ENCODE measurements at places on chromosomes 3 and 15.

DNA sequence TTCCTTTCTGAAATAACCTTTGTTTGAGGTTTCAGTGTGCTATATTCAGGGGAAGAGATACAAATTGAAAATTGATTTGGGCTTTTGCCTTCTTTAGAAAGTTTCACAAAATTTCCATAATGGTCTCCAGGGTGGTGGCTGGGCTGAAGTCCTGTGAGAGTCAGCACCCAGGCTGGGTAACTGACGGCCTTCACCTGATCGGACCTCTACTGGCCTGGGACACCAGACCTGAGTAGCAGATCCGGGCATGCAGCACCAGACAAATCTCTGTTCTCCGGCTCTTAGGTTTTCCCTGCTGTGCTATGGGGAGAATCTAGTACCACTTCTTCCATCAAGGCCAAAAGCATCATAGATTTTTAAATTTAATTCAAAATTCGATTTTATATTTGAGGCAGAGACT lies 133.0 kb upstream of the LMCD1 start:
- no peak for DNase-seq

- no peak for DNase-seq
These were observed 5.0 kb downstream of the PEAK1 start for GRCh38 chr15:77414789-77415442.

DNA sequence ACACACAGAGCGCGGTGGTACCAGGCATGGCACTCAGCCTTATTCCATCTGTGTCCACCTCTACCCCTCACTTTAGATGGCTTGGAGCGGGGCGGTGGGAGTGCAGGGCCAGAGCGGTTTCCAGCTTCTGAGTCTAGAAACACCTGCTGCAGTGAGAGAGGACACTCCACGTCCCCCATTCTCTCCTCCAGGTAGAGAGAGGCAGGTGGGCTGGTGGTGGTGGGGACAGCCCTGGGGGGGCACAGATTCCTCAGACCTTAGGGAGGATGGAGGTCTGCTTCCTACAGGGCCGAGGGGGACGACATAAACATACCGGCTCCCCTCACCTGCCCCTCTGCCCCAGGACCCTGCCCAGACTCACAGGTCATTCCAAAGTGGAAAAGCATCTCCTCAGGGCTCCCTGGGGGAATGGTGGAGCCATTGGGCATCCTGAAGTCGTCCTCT lies 40.4 kb downstream of the MUC20 start:
- DNase-seq, result no peak

- no peak for DNase-seq
These were observed 37.7 kb downstream of the CHDH start for GRCh38 chr3:53808496-53808895.

- no peak for DNase-seq
These were observed 135.2 kb downstream of the TP63 start for GRCh38 chr3:189766416-189766815.

GRCh38 chr15:71005895-71006294 lies 109.4 kb upstream of the THSD4 start:
- DNase-seq, result no peak

Measured in esophagus squamous epithelium (tissue), 5 donors.